ENCODE measurements at places on chromosomes 13 and 19.

GRCh38 chr13:113917594-113918371 lies 53.9 kb upstream of the GAS6 start:
- no peak for DNase-seq

DNA sequence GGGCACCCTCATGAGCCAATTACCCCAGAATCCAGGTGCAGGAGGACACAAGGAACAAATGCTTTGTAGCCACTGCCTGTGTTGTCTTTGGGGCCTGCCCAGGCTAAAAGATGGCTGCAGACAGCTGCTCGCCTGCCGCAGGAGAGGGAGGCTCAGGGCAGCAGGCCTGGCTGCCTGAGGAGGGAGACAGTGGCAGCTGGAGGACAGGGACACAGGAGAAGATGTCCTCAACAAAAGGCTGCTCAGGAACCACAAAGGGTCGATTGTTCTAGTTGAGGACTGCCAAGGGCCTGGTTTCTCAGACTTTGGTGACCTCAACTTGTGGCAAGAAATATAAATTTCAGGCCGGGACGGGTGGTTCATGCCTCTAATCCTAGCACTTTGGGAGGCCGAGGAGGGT lies 7.6 kb downstream of the SIRT2 start:
- no peak for DNase-seq

DNA sequence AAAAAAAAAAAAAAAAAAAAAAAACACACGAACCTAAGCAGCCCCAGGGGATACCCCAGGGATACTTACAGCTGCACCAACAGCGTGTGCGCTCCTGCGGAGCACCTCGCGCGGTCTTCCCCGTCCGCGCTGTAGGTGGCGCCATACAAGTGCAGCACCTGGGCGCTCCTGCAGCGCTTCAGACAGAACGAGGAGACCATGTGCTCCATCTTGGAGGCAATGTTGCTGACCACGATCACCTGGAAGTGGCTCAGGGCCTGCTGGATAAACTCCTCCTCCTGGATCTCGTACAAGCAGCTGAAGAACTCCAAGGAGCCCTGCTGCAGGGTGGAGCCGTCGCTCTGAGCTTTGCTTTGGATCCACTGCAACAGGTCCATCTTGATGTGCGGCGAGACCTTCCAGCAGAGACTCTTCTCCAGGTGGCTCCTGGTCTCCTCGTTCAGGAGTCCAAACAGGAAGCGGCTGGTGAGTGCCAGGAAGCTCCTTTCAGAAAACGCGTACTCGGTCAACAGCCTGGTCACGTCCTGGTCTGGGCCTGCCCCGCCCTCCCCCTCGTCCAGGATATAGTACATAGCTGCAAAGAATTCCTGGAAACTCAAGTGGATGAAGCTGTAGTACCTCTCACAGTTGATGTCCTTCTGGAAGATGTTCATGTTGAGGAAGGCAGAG lies 14.5 kb downstream of the NLRP12 start:
- DNase-seq: peak; percentile 87

DNA sequence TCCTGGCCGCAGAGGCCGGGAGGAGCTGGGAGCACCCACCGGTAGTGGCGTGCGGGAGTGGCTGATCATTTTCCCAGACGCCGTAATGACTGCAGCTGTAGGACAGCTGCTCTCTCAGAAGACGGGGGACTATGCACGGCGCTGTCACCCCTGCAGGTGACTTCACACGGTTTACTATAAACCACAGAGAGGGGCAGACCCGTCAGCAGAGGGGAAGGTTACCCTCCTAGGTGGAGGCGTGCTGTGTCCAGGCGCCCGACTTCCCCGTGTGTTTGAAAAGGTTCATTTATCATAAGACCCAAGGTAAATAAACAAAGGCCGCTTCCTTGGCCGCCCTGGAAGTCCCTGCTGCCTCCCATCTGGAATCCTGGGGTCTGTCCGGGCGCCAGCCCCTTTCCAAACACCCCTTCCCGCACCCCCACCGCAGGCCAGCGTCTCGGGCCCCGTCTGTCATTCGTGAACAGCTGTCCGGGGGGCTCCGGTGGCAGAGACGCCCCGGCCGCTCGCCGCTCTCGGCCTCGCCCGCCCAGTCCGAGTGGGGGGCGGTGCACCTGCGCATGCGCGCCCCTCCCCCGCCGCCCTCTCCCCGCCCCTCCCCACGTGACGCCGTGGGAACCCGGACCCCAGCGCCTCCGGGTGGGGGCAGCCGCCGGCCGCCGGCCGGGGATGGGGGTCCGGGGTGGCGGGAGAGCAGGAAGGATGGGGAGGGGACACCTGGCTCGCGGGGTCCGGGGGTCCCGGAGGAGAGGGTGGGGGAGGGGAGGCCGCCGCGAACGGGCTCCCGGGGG lies 915 bp downstream of the SHC2 start:
- peak; percentile 48 for DNase-seq

GRCh38 chr13:37599519-37599918 lies 951 bp upstream of the POSTN start:
- no peak for DNase-seq

Data from ELF-1 (cell line).